ENCODE measurements at places on chromosomes 4 and X.

DNA sequence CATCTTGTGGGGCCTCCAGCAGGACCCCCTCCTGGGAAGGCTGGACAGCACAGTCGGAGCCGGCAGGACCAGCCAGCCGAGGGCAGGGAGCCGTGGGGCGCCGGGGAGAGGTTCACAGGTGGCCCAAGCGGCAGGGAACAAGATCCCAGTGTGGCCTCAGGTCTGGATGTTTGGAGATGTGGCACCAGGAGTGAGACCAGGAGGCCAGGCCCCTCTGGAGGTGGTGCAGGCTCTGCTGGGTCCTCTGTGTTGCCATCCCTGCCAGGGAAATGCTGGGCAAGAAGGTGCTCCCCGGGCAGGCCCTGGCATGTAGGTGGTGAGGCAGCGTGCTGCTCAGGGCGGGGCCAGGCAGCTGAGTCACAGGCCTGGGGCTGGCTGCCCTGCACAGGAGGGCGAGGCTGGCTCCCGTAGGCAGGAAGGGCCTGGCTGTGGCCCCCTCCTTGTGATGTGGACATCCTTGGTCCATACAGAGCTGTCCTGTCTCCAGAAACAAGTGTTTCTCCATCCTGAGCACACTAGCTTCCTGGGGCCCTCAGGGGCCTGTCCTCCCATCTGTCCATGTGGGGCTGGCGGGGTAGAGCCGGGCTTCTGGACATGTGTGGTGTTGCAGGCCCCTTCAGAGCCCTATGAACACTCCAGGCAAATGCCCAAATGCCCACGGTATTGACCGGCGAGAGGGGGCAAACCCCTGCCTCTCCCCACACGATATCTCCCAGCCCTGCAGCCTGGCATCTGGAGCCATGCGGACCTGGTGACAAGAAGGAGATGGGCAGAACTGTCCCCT, 4.8 kb upstream of the HGFAC start:
- DNase-seq, result no peak

DNA sequence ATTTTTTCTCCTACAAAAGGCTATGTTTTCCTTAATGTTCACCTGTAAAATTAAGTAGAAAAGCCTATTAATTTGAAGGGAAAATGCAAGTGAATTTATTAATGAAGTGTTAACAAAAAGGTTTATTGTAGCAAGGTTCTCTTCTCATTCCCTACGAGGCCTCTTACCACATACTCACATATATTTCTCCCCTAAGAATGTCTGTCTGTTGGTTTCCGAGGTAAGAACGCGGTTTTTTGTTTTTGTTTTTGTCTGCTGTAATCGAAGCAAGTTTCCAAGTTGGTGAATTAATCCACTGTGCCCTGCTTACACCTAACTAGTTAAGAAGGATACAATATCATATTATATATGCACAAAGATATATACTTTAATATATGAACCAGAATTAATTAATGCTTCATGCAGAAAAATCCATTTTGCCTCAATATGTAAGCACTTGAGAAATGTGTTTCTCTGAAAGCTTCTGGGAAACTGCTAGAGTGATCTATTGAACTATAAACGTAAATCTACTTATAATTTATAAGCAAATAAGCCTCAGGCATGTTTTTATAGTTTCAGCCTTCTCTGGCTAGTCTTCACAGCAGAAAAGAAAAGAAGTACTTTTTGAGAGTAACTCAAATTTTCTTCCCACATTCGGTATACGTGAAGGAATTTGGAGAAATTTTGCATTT, 120.8 kb downstream of the EGF start:
- no peak for DNase-seq

DNA sequence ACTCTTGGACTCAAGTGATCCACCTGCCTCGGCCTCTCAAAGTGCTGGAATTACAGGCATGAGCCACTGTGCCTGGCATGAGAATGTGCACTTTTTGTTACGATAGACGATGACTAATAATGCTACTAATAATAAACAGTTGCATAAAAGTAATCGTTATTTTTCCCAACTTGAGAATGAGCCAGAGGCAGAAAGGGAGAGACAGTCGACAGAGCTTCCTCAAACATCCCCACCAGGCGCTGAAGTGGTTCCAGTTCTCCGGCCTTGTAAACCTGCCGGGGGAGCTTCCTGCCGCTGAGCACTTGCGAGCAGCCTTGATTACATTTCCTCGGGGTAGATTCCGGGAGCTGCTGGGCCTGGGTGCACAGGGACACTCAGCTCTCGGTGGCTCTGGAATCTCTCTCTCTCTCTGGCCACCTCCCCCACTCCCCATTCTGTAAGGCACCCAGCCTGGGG, 8.9 kb upstream of the HTRA3 start:
- no peak for DNase-seq

DNA sequence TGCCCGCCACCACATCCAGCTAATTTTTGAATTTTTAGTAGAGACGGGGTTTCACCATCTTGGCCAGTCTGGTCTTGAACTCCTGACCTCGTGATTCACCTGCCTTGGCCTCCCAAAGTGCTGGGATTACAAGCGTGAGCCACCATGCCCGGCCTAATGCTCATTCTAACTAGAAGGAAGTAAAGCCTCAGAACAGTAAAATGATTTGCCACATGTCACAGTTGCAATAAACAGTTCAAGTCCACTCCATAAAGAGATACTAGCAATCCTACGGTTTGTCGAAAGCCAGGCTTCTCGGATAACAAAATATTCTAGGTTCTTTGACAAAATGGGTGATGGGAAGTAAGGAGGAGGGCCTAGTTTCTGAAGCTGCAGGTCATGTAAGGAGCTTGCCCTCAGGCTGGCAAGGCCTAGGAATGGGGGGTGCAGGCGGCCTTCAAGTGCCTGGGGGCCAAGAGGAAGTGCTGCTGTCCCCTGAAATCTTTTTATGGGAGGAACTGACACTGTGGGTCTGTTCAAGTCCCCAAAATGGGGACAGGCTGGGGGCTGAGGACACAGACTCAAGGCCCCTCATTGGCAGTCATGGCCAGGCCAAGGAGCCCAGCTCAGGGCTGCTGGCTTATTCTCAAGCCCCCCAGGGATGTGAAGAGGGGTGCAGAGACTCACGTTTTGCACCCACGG, 31.8 kb upstream of the ACSL1 start:
- no peak for DNase-seq

DNA sequence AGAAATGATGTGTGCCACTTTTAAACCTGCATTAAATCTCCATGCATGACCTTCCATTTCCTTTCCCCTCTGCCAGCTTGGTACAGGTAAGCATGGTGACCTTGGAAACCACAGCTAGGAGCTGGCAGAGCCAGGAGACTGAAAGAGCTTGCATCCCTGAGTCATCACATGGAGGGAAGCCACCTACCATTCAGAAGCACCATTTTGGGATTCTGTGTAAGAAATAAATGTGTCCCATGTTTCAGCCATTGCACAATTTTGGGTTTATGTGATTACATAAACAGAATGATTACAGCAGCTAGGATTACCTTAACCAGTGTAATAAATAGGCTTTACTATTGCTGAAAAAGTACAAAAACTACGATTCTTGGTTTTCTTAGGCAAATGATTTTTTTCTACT, 17.3 kb upstream of the CCDC149 start:
- DNase-seq, result no peak

- DNase-seq, result no peak
Observed at GRCh38 chr4:88357262-88357661, 21.4 kb upstream of the HERC6 start.

- no peak for DNase-seq
Observed at GRCh38 chrX:16511796-16512776, 137.9 kb upstream of the S100G start.

DNA sequence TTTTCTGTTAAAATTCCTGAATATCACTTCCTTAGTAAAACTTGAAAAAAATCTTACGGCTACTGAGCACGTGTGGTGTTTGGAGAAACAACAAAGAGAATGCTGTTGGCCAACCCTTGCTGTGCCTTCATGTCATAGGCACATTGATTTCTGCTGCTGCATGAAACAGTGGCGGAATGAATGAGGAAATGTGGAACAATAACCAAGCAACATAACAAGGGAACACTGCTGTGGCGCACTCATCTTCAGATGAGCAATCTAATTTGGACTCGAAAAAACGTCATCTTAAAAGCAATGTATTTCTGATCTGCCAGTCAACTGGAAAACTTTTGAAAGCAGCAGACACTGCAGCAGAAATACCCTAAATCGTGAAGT, 51.4 kb downstream of the PROM1 start:
- DNase-seq, result no peak

DNA sequence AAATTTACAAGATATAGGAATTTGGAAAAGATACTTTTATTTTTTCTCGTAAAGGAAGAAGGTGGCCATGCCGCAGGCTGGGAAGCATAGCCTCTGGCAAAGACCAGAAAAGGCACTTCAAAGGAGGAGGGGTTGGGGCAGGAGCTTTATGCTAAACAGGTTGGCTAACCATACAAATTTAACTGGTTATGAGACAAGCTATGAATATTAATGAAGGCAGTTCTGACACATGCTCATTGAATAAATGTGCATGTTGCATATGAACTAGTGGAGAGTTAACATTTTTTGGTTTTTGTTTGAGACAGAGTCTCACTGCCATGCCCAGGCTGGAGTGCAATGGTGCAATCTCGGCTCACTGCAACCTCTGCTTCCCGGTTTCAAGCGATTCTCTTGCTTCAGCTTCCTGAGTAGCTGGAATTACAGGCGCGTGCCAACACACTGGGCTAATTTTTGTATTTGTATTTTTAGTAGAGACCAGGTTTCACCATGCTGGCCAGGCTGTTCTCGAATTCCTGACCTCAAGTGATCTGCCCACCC, 36.5 kb downstream of the GALNTL6 start:
- no peak for DNase-seq

GRCh38 chr4:2006956-2007653, 1.7 kb downstream of the NELFA start:
- no peak for DNase-seq

GRCh38 chr4:136392576-136392975, 1139.7 kb downstream of the PCDH18 start:
- DNase-seq, result no peak

GRCh38 chrX:48467281-48467761, 2.7 kb downstream of the SLC38A5 start:
- DNase-seq, result no peak

GRCh38 chrX:130086447-130087206, 23.7 kb downstream of the ELF4 start:
- peak; percentile 30 for DNase-seq

- DNase-seq, result no peak
Observed at GRCh38 chrX:113935518-113935917, 648.4 kb upstream of the HTR2C start.

DNA sequence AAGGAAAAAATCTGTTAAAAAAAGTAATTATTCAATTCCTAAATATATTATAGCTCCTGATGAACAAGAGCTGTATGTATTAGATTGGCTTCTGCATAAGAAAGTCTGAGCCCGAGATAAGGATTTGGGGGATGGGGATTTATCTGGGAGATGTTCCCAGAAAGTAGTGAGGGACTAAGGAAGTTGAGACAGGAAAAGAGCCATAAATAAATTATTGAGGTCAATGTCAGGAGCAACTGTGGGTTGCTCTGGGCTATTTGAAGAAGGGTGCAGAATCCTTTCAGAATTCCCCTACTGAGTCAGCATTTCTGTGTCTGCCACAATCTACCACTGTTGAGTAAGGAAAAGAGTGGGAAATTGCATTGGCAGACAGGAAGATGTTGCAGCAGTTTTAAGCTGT, 3.1 kb upstream of the TDO2 start:
- DNase-seq, result no peak

DNA sequence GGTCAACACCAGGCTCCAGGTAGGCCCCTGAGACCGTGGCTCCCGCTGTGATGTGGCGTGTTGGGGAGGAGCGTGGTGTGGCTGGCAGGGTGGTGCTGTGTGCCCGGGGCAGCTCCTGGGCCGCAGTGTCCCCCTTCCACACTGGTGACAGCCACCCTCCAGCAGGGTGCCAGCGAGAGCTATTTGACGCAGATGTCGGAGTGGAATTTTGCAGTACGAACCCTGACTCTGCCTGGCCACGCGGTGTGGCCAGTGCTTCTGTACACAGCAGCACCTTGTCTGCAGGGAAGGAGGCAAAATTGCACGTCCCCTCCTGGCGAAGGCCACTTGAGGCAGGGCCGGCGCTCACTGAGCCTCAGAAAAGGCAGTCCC, 53.2 kb downstream of the CPZ start:
- DNase-seq, result no peak

DNA sequence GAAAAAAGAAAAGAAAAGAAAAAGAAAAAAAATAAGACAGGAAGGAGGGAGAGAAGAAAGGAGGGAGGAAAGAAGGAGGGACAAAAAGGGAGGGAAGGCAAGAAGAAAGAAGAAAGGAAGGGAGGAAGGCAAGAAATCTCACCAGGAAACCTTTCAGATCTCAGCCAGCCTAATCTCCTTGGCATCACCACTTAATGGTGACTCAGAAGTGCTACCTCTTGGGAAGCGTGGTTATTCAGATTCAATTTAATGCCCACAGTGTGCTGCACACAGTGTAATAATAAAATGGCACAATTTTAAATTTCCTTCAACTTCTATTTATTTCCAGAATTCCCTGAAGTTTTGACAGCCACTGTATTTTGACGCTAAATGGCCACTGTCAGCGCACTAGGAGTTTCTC, 50.3 kb downstream of the DKK2 start:
- DNase-seq, result no peak

DNA sequence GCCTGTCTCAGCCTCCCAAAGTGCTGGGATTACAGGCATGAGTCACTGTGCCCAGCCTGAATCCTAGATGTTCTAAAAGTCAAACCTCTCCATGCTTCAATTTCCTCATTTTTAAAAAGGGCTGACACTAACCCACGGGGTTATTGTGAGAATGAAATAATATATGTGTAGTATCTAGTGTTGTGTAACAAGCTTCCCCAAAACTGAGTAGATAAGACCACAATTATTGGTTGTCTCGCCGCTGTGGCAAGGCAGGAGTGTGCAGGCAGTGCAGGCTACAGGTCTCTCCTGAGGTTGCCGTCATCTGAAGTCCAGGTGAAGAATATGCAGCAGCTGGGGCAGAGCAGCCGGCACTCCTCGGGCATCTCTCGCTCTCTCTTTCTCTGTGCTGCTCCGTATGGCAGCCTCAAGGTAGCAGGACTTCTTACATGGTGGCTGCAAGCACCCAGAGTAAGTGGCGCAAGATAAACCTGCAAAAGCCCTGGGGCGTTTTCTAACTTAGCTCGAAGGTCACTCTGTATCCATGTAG, 30.9 kb downstream of the RAB33B start:
- no peak for DNase-seq

DNA sequence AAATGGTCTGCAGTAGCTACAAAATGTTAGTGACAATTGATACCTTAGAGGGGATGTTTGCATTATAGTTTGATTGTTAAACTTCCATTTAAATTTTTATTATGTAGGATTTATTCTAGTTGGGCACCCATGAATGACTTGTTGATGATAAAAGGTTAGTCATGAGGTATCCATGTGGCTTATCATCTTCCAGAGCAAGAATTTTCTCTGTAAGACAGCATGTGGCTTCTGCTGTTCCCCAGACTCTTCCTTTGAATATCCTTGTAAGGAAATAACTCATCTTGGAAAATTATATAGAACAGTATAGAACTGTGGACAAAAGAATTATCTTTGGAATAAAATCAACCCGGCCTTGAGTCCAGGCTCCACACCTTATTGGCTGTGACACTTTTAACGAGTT, 40.1 kb upstream of the KLHL8 start:
- DNase-seq, result no peak

DNA sequence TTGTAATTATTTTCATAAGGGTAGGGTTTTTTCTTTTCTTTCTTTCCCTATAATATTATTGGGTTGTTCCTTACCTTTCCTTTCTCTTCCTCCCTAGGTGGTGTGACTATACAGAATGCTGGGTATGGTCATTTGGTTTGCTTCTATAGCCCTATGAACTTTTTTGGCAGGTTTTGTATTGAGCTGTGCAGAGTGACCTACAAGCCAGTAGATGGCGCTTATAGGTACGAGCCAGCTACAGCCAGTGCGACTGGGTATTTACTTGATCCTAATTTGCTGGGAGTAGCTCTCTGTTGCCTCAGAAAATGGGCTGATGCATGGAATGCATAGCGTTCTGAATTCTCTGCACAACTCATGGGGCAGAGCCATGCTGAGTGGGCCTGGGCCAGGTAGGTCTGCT, 423.3 kb downstream of the MAGEE1 start:
- DNase-seq, result no peak
